Central memory CD8-positive, alpha-beta T cell (primary cell): ENCODE measurements at places on chromosomes 4 and X.

GRCh38 chrX:10015355-10015722, 48.2 kb downstream of the CLDN34 start:
- DNase-seq: no peak

DNA sequence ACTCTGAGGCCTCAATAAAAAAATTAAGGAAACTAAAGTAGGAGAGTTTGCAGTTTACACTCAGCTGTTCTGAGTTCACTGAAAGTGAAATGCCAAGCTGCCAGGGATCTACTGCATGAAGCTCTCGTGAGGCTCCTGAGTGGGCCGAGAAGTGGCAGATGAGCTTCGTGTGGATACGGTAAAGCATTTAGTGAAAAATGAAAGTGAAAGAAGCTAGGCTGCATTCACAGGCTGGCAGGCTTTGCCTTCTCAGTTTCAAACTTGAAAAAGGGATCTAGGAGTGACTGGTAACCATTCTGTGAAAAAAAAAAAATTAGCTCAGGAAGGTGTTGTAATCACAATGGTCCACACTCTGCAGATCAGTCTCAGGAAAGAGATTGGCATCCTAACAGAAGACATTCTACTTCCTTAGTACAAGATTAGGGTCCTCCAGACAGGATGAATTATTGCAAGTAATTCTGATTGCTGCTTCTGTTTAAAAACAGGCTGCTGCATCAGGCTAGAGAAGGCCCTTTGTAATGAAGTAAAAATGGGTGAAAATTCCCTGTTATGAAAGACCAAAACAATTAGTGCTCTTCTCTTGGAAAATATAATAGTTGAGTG, 679.9 kb downstream of the RPA4 start:
- DNase-seq: peak; percentile 14

DNA sequence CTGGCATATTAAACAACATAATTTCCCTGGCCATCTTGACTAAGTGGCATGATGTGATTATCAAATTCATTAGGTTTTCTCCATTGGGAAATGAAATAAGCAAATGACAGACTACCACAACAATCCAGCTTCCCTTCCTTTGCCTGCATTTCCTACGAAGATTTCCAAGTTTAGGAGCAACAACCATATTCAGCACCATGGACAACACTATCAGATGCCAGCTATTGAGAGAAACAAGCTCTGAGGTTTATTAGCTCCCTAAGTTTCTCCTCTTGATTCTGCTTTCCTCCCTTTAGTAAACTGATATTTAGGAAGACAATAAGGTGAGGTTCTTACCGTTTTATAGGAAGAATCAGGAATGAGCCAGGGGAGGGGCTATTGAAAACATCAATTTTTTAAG, 36.2 kb downstream of the DCX start:
- DNase-seq: no peak

GRCh38 chrX:39626749-39627148, 471.0 kb downstream of the BCOR start:
- no peak for DNase-seq

- DNase-seq: no peak
Measured at GRCh38 chr4:150546286-150546685, 35.7 kb upstream of the MAB21L2 start.

GRCh38 chrX:19789376-19789775, 98.0 kb downstream of the SH3KBP1 start:
- no peak for DNase-seq

GRCh38 chr4:66855956-66856355, 689.3 kb downstream of the CENPC start:
- DNase-seq: no peak

GRCh38 chr4:766152-766515, 59.8 kb downstream of the CPLX1 start:
- DNase-seq: no peak

DNA sequence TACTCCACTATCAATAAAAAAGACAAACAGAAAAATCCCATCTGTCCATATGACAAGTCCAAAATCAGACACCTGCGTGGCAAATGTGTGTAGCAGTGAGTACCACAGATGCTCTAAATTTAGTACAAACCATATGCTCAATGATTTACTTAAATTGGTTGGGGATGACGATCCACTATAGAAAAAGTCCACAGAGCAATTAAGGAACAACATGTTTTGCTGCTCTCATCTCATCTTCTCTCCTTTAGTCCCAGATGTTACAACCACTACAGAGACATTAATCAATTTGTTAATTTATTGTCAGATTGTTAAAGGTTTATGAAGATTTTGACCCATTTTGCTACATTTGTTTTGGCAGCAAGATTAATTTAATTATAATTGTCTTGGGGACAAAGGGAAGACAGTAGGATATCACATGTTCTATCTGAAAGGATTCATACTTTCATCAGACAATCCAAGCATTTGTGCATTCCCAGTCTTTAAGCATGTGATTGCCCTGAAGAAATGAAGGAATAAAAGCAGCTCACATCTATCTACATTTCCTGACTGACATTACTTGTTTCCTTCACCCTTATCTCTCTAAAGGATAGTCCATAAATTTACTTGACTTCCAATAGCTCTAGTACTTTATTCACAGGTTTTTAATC, 2268.1 kb downstream of the PCDH7 start:
- DNase-seq: no peak

GRCh38 chr4:137387924-137388323, 144.4 kb downstream of the PCDH18 start:
- no peak for DNase-seq
